ENCODE measurements at places on chromosomes 6 and 20. TPM values are rescaled to one million over a fixed set of nuclear protein-coding genes. Genes with fewer than 3 reads are reported as not detected.

Gene SLC17A3
- polyA plus RNA-seq: 1.2 TPM

DNA sequence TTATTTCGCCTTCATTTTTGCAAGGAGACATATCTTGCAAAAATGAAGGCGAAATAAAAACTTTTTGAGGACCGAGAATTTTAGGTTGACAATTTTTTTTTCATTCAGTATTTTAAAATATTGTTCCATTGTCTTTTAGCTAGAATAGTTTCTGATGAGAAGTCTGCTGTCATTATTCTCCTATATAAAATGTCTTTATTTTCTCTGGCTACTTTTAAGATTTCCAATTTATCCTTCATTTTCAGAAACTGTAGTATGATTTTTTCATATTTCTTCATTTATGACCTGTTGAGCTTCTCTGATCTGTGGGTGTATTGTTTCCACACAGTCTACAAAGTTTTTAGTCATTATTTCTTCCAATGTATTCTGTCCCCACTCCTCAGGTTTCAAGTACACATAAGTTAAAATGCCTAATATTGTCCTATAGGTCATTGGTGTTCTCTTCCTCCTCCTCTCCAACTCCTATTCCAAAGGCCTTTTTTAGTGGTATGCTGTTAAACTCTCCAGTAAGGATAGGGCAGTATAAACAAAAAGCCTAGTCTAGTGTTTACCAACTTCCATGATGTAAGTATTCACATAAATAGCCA is 15.7 kb downstream of the AHI1 start:
- no peak for DNase-seq

DNA sequence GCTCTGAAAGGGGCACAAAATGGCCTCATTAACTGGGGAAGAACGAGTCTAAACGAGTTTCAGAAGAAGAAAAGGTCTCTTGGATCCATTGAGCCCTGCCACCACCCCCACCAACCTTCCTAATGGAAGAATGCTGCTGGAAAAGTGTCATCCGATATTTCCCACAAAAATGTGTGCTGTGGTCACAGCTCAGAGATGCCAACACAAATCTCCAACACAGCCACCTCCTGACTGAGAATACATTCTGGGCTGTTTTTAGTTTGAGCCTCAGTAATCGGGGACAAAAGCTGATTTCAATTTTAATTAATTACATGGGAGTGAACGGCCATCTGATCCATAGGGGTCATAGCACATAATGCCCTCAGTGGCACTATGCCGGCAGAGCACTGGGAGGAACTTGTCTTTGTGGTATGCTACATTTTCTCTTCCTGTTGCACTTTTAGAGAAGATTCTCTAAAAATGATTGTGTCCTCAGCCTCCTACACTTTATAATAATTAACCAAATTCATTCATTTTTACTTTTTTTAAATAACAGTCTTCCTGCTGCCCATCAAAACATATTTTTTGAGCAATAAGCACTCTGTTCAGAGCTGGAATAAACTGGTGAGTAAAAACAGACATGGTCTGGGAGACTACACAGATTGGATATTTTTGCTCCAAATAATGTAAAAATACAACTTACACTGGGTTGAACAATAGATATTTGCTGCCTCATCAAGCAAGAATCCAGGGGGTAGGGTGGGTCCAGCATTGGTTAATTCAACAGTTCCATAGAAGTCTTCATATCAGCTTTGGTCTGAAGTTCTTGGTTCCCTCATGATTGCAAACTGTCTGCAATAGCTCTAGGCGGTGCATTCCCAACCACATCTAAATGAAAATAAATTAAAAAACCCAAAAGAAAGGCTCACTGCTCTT is 143.6 kb upstream of the TMEM170B start:
- no peak for DNase-seq

DNA sequence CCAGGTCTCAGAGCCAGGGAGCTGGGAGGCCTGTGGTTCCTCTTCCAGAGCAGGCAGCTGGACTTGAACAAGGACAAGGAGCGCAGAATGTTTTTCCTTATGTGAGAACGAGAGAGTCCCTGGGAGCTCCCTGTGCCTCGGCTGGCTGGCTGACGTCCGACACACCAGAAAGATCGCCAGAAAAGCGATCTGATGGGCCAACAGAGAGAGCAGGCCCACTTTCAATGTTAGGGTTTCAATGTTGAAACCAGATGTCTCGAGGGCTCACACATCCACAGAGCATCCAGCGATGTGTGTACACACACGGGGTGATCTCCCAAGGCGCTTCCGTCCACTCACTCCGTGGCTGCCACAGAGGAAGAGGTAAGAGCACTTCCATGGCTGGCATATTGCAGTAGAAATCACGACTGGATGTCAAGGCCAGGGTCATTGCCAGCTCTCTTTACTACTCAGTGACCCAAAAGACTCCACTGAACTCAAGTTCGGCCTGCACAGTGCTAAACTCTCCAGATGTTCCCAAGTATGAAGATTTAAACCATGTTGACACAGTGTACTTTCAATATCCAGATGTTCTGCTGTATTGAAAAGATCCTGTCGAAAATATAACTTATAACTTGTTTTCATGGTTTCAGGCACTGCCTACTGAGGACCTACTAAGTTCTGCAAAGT is 70.8 kb upstream of the FOXC1 start:
- DNase-seq: no peak

DNA sequence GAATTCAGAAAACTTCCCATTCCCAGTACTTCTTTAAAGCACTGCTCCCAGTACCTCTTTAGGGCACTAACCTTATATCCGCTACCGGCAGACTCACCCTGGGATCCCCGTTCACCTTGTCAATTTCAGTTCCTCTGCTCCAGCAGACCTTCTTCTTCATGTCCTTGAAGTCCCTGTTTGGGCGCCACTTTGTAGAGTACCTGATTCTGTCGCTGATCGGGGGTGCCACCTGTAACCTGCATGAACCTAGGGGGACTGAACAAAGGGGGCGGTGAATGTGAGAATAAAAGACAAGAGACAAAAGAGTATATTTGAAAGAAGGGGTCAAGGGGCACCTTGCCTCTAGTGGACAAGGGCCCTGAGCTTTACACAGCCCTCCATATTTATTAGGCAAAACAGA is 4.9 kb upstream of the GINS1 start:
- DNase-seq: no peak

- no peak for DNase-seq
Measured at GRCh38 chr20:31924561-31924960, 27.3 kb downstream of the PDRG1 start.

Data from renal pelvis (tissue), 12 donors.